ENCODE measurements at places on chromosomes 3 and 15.

- DNase-seq, result no peak
Measured at GRCh38 chr3:24846286-24846860, 351.7 kb upstream of the THRB start.

DNA sequence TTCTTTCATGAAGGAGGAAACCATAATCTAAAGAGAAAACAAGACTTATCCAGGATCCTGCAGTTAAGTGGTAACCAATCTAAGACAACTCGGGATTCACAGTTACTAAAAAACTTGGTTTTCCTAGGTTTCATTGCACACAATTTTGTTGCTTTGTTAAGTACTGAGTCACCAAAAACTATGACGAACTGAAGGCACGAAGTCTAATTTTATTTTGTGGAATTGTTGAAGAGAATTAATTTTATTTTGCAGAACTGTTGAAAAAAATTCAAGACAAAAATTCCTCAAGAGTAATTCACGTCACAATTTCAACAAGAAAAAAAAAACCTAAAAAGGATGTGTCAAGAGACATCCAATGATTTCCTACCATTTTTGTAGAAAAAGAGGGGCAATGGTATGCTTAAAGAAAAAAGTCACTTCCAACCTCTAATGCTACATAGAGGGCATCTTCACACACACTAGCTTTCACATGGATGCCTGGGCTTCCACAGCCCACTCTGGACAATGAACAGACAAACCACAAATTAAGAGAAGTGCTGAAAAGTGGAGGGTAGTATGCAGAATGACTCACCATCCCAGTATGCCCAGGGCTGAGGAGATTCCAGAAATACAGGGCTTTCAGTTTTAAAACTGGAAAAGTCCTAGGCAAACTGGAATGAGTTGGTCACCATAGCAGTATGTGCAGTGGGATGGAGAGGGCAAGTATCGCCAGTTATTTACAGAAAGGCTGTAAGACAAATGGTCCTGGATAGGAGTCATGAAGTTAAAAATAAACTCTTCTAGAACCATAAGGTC is 29.2 kb downstream of the PLOD2 start:
- DNase-seq, result no peak

- DNase-seq, result no peak
Measured at GRCh38 chr3:47162697-47163168, 1.2 kb downstream of the SETD2 start.

DNA sequence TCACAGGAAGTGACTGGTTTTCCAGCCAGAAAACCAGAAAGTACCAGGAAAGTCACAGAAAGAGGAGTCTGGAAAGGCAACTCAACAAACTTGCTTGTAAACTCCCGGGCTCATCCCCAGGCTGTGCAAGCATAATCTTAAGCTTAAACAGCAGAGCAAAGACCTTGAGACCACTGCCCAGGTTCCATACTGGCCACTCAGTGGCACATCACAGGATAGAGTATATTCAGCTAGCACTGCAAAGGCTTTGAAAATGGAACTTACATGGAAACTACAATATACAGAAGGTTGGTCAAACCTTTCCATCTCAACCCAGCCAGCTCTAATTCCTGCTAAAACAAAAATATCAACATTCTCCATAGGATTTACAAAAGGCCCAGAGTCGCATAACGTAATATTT is 20.1 kb downstream of the DMXL2 start:
- no peak for DNase-seq

GRCh38 chr3:126537116-126537729 is 13.3 kb downstream of the CHST13 start:
- no peak for DNase-seq

- no peak for DNase-seq
Measured at GRCh38 chr15:100721758-100722550, 119.6 kb downstream of the ASB7 start.

DNA sequence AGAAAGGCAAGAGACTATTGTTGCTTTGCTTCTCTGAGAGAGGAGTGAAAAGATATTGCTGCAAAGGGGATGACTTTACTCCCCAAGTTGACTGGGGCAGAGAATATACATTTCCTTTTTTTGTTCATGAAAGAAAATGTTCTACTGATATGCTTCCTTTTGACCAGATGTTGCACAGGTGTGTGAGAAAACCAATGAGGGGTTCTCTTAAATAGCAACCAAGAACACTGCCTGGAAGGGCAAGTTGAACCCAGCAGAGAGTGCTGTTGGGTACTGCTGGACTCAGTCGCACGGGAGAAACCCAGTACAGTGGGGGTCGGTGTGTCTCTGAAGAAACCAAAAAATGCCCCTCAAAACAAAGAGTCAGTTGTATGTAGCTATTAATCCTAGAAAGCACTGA is 101.2 kb downstream of the CHST2 start:
- DNase-seq, result no peak

DNA sequence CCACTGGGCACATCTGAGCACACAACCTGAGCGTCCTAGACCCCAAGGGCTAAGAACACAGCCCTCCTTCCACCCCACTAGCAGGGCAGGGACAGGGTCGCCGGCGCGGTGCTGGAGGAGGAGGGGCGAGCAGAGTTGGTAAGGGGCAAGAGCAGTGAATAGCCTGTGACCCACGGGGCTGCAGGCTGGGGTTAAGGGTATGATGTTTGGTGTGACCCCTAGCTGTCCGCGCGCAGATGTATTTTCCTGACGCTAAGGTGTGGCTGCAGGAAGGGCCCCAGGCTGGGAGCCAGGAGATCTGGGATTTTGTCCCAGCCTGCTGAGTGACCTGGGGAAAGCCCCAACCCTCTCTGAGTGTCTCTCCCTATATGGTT is 1.3 kb upstream of the C15orf39 start:
- no peak for DNase-seq

DNA sequence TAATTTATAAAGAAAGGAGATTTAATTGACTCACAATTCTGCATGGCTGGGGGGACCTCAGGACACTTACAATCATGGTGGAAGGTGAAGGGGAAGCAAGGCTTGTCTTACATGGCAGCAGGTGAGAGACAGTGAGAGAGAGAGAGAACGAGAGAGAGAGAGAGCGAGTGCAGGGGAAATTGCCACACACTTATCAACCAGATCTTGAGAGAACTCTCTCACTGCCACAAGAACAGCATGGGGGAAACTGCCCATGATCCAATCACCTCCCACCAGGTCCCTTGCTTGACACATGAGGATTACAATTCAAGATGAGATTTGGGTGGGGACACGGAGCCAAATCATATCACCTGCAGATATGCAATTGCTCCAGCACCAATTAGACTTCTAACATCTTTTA is 7.1 kb upstream of the RPL39L start:
- DNase-seq, result no peak

DNA sequence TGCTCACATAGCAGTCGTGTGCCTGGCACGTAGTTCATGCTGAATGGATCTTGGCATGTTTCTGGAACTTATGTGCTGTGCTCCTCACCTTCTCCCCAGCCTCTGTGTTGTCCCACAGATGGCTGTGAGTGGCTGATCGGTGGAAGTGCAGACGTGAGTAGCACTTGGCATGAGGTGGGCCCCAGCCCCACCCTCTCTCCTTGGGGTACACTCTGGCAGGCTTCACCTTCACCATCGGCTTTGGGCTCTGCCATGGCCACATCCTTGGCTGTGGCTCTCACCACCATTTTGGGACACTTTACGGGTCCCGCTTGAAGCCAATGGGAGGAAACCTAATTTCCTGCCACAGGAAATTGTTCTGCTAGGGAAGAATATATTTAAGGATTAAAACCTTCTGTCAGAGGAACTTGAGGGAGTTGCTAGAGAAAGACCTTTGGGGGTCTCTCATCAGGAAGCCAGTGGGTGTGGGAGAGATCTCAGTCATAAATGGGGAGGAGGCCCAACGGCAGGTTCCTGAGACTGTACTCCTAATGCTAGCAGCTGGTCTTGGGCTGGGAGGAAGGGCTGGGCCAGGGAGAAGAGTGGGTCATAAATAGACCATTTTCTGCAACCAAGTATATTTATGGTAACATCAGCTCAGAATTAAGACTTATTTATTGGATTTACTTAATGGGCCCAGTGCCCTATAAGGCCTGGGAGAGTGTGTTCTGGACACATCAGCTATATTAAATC is 92.3 kb downstream of the SMAD3 start:
- no peak for DNase-seq

DNA sequence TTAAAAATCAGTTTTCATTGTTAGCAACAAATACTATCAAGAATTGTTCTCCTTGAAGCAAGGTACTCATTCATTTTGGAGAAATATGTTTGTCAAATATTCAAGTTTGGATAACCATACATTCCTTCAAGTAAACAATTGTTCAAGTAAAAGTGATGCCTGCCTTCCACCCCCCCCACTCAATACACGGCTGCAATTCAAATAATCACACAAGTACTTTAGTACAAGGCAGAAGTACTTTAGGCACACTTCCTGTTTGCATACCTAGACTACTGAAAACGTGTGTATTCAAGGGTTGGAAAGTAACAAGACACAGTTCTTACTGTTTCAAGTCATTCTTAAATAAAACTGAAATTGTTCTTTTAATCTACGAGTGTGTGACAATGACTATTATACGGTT is 45.4 kb downstream of the TJP1 start:
- DNase-seq, result no peak

DNA sequence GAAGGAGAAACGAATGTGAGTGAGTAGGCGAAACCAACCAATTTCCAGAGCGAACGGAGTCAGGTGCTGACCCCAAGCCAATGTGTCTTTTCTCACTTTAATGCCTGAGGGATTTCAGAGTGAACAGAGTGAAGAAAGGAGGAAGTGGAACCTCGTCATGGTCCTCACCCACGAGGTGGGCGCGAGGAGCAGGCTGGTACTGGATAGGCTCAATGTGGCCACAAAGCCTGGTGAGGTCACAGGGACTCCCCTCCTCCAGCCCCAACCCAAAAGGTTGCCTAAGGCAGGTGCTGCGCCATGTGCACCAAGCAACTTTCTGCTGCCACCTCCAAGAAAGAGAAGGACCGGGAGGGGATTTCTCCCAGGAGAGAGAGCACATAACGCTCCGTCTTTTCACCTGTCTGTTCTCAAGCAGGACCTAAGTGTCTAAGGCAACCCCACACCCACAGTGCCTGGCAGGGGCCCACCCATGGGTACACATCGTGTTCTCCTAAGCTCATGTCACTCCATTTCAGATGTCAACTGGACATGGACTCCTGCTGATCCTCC is 3.8 kb downstream of the NRROS start:
- peak; percentile 26 for DNase-seq

DNA sequence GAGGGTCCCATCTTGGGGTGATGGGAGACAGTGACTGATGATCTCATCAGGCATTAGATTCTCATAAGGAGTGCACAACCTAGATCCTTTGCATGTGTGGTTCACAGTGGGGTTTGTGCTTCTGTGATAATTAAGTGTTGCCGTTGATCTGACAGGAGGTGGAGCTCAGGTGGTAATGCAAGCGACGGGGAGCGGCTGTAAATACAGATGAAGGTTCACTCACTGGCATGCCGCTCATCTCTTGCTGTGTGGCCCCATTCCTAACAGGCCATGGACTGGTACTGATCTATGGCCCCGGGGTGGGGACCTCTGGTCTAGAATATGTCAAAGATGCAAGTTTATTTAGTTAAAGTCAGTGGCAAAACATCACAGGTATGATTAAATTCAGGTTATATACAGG is 8.7 kb downstream of the MEF2A start:
- no peak for DNase-seq

DNA sequence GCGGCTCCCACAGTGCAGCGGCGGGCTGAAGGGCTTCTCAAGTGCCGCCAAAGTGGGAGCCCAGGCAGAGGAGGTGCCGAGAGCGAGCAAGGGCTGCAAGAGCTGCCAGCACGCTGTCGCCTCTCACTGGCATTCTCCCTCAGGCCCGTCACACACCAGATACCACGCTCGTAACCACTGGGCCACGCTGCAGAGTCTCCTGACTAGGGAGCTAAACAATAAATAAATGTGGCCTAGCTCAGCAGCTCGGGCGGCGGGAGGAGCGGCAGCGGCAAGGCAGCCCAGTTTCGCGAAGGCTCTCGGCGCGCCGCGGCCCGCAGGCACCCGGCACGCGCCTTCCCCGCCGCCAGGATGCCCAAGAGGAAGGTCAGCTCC is 55.9 kb upstream of the FAM174B start:
- DNase-seq, result no peak

DNA sequence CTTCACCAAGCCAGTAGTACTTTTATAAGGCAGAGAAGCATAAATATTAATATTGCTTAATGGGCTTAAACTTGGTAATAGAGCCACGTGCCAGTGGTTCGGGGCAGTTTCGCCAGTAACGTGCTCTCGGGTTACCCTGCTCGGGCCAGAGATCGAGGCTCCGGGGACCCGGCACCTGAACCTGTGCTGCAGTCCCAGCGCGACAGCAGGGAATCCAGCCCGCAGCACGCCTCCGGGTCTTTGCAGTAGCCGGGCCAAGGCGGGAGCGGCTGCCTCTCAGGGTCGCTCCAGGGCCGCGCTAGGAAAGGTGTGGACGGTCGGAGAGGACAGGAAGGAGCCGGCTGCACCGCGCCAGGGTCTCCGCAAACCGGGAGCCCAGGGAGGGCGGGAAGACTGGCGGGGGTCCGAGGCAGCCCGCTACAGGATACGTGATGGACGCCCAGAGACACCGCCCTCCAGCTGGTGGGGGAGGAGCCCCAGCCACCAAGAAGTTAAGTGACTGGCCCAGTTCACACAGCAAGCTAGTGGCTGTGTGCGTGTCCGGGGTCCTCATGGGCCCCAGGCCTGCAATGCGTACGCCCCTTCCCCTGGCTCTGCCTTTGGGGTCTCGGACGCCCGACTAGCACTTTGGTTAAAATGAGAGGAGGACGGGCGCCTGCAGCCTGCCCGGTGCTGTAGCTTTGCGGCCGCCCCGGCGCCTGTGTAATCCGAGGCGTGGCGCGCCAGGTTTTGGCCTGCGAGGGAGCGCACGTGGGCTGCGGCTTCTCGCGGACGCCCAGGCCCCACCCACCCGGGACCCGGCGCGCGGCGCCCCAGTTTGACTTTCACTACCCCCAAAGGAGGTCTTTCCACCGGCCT is 1.2 kb upstream of the PDE8A start:
- peak; percentile 84 for DNase-seq

DNA sequence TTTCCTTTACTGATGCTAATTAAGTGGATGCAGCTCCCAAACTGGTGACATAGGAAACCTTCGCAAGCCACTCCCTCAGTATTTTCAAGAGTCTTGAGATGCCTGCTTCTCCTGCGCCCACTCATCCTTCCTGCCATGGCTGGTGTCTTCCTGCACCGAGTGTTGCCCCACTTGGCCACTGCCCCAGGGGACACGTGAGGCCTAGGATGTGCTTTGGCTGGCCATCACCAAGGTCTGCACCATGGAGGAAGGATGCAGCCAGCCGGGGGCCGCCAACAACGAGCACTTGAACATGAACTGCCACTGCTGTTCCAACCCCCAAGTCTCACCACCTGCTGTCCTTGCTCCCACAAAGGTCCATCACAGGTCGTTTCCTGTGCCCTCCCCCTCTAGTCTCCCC is 34.1 kb downstream of the EPHB3 start:
- DNase-seq, result no peak

DNA sequence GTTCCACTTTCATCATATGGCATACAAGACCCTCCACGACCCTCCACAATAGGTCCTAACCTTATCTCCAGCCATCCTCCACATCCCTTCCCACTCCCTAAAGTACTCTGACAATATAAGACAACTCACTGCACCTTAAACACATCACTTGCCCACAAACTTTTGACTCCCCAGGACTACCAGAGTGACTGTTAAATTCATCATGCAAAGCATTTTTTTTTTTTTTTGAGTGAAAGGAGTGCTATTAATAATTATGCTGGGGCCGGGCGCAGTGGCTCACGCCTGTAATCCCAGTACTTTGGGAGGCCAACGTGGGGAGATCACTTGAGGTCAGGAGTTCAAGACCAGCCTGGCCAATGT is 55.8 kb downstream of the OSBPL10 start:
- no peak for DNase-seq

GRCh38 chr15:29589416-29589815 is 232.9 kb downstream of the TJP1 start:
- no peak for DNase-seq
